ENCODE measurements at places on chromosomes 11 and 22.

DNA sequence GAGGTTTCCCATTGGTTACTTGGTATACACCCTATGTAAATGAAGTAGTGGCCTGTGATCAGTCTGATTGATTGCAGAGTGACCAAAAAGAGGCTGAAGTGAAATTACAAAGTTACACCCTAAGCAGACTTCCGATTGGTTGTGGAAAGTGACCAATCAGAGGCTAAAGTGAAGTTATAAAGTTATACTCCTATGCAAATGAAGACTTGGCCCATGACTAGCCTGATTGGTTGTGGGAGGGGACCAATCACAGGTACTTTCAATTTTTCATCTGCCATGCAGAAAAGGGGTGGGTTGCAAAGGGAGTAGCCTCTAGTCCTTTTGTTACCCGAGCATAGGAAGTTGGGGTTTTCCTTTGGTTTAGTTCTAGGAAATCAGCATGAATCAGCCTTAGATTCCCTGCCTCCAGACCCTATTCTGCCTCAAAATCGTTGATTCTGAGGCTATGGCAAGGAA lies 18.1 kb upstream of the CSTF3 start:
- H3K4me3 ChIP-seq = peak overlapping the region; percentile 60
- H3K27ac ChIP-seq = peak overlapping the region; percentile 63
- no peak for DNase-seq
- peaks cover 8% of the 10 kb centered on the region for H3K36me3 ChIP-seq
- no peaks in the 10 kb centered on the region for H3K27me3 ChIP-seq

- no peak overlapping the region for H3K4me3 ChIP-seq
- H3K27me3 ChIP-seq = no peaks in the 10 kb centered on the region
- DNase-seq = no peak
- no peak overlapping the region for H3K27ac ChIP-seq
- H3K36me3 ChIP-seq = no peaks in the 10 kb centered on the region
Measured at GRCh38 chr11:84398017-84398626, 1112.0 kb upstream of the CCDC90B start.

- no peaks in the 10 kb centered on the region for H3K27me3 ChIP-seq
- no peak overlapping the region for H3K4me3 ChIP-seq
- H3K36me3 ChIP-seq = no peaks in the 10 kb centered on the region
- no peak for DNase-seq
- no peak overlapping the region for H3K27ac ChIP-seq
Measured at GRCh38 chr11:78161346-78161745, 21.9 kb upstream of the ALG8 start.

DNA sequence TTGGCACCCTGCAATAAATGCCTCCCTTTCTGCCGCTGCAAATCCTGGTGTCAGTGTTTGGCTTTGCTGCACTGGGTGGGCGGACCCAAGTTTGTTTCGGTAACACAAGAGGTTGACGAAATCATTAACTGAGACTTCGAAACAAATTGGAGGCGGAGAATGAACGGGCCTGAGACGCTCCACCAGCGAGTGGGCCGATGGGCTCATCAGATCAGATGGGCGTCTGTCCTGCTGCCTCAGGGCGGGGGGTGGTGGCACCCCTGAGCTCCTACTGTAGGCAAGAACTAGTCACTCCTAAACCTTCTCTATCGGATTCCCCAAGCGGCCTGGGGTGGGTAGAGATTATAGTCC lies 918 bp upstream of the CAPN5 start:
- H3K27me3 ChIP-seq = peaks cover 30% of the 10 kb centered on the region
- H3K4me3 ChIP-seq = peak overlapping the region; percentile 80
- H3K4me1 ChIP-seq = peaks cover 6% of the 10 kb centered on the region
- no peak for DNase-seq
- H3K36me3 ChIP-seq = no peaks in the 10 kb centered on the region

GRCh38 chr22:30371321-30371720 lies 14.5 kb downstream of the CCDC157 start:
- no peak for DNase-seq
- no peaks in the 10 kb centered on the region for H3K27me3 ChIP-seq
- peaks cover 2% of the 10 kb centered on the region for H3K4me1 ChIP-seq
- H3K36me3 ChIP-seq = no peaks in the 10 kb centered on the region

- peaks cover 9% of the 10 kb centered on the region for H3K36me3 ChIP-seq
- no peaks in the 10 kb centered on the region for H3K27me3 ChIP-seq
- no peak for DNase-seq
Measured at GRCh38 chr22:42156598-42156997, 26.0 kb upstream of the CYP2D6 start.

GRCh38 chr11:8794126-8794525 lies 111.5 kb downstream of the RPL27A start:
- no peak for DNase-seq
- no peak overlapping the region for H3K27ac ChIP-seq
- peaks cover 27% of the 10 kb centered on the region for H3K27me3 ChIP-seq
- peaks cover 1% of the 10 kb centered on the region for H3K36me3 ChIP-seq
- H3K4me1 ChIP-seq = peaks cover 5% of the 10 kb centered on the region
- no peak overlapping the region for H3K4me3 ChIP-seq

DNA sequence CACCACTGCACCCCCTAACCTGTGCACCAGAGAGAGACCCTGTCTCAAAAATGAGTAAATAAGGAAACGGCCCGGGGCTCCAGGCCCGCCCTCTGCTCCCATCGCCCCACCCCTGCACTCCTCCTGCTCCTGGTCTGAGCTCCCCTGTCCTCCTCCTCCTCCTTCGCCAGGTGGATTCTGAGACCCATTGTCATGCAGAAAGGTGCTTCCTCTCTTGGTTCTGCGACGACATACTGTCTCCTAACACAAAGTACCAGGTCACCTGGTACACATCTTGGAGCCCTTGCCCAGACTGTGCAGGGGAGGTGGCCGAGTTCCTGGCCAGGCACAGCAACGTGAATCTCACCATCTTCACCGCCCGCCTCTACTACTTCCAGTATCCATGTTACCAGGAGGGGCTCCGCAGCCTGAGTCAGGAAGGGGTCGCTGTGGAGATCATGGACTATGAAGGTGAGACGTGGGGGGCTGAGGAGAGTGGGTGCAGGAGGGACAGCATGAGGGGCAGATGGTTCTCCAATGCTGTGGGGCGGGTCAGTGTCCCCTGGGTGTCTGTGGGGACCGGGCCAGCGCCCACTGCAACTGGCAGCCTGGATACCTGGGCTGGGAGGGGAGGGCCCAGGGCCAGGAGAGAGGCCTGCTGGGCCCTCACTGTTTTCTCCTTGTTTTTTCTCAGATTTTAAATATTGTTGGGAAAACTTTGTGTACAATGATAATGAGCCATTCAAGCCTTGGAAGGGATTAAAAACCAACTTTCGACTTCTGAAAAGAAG lies 3.1 kb upstream of the APOBEC3D start:
- H3K36me3 ChIP-seq = peaks cover 19% of the 10 kb centered on the region
- DNase-seq = no peak
- no peaks in the 10 kb centered on the region for H3K27me3 ChIP-seq
- no peak overlapping the region for H3K4me3 ChIP-seq

DNA sequence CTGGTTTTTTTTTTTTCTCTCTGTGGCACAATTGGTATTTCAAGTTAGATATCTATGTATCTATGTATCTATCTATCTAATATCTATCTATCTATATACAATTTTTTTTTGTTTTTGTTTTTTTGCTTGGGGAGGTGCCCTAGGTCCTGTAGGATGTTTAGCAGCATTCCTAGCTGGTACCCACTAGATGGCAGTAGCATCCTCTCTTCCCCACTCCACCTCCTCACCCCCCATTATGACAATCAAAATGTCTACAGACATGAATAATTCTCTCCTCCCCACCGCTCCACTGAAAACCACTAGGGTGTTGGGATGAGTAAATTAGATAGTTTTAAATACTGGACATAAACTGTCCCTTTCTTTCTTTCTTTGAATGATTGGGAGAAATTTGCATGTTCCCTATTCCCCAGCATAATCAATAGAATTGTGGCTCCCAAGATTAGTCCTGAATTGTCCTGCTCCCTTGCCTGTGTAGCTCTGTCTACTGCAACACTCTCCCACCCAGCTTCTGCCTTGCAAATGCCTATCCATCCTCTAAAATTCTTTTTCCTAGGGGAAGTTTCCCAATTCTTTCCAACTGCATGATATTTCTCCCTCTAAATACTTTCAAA lies 1152.4 kb downstream of the LRRC4C start:
- no peaks in the 10 kb centered on the region for H3K4me1 ChIP-seq
- H3K36me3 ChIP-seq = no peaks in the 10 kb centered on the region

- no peaks in the 10 kb centered on the region for H3K27me3 ChIP-seq
- no peak overlapping the region for H3K27ac ChIP-seq
- no peak for DNase-seq
- H3K36me3 ChIP-seq = no peaks in the 10 kb centered on the region
- no peaks in the 10 kb centered on the region for H3K4me1 ChIP-seq
- no peak overlapping the region for H3K4me3 ChIP-seq
Measured at GRCh38 chr11:15471048-15471894, 356.5 kb downstream of the INSC start.

DNA sequence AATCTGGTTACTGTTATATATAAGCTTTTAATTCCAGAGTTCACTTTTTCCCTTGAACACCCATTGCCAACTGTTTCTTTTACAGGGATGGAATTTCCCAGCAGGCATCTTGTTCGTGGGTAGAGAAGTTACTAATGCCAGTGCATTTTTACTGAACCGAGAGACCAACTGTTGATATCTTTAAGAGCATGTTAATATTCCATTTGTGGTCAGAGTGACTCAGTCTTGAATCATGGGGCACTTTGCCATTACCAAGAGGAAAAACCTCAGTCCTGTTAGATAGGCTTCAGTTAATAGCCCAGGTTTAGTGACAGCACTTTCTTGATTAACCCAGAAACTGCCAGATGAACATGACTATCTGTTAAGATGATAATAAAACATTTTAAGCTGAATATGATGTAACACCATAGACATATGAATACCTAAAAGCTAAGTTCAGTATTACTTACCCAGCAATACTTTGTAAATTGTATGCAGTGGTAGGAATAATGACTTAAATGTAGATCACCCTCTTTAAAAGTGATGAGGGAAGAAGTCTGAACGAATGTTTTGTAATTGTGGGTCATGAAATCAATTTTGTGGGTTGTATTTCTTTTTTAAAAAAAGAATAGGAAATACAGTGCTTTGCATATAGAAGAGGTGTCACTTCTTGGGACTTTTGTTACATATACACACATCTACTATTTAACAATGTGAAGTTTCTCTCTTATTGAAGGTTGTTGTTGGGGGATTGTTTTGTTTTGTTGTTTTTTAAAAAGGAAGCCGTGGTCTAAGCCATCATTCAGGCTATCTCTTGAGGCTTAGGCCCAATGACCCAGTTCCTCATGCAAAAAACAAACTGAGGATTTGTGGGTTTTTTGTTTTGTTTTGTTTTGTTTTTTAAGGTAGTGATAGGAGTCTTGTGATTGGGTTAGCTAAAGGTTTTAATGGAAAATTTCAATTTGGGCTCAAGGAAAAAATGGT lies 79.2 kb upstream of the GRIK4 start:
- no peak for DNase-seq
- no peaks in the 10 kb centered on the region for H3K27me3 ChIP-seq
- H3K4me1 ChIP-seq = peaks cover 6% of the 10 kb centered on the region
- H3K36me3 ChIP-seq = peaks cover 7% of the 10 kb centered on the region
- H3K27ac ChIP-seq = no peak overlapping the region
- no peak overlapping the region for H3K4me3 ChIP-seq

DNA sequence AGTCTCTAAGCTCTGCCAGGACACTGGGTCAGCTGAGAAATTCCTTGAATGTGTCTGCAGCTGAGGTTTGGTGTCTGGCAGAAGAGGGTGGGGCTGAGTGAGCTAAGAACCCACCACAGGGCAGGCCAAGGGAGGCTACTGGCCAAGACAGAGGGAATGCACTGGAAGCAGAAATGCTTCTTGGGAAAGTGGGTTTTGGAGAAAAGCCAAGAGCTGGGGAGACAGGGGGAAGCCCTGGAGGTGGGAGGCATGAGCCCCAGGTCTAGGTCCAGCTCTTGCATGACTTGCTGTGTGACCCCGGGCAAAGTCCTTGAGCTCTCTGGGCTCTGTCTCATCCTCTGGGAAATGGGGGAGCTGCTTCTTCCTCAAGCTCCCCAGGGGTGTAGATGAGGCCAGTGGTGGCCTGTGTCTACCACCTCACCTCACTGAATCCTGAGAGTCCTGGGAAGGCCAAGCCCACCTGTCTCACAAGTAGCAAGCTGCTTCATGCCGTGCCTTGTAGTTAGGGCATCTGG lies 2.3 kb downstream of the MMP11 start:
- H3K36me3 ChIP-seq = no peaks in the 10 kb centered on the region
- peaks cover 12% of the 10 kb centered on the region for H3K27me3 ChIP-seq
- H3K4me3 ChIP-seq = no peak overlapping the region
- no peak for DNase-seq
- H3K4me1 ChIP-seq = peaks cover 9% of the 10 kb centered on the region

DNA sequence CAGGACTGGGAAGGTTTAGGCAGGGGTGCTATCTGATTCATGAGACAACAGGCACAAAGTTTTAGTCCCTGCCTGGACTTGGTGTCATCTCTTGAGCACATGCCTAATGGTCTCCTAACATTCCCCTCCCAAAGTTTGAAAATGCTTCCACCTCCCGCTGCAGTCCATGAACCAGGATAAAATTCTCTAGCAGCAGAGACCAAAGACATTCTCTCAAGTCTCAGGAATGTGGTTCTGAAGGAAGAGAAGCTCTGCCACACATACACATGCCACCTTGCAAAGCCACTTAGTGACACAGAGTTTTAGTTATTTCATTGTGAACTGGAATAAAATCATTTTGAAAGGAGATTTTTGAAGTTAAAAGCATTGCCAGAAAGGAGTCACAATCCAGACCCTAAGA lies 15.5 kb downstream of the OR51B6 start:
- no peak for DNase-seq
- H3K27me3 ChIP-seq = peaks cover 2% of the 10 kb centered on the region
- no peaks in the 10 kb centered on the region for H3K4me1 ChIP-seq
- H3K36me3 ChIP-seq = no peaks in the 10 kb centered on the region
- H3K27ac ChIP-seq = no peak overlapping the region

GRCh38 chr22:27372969-27373670 lies 428.4 kb downstream of the MN1 start:
- peaks cover under 1% of the 10 kb centered on the region for H3K27me3 ChIP-seq
- H3K4me1 ChIP-seq = peaks cover 2% of the 10 kb centered on the region
- H3K36me3 ChIP-seq = no peaks in the 10 kb centered on the region
- no peak overlapping the region for H3K27ac ChIP-seq

GRCh38 chr11:106770489-106771085 lies 247.7 kb downstream of the GUCY1A2 start:
- H3K27me3 ChIP-seq = no peaks in the 10 kb centered on the region
- no peaks in the 10 kb centered on the region for H3K4me1 ChIP-seq
- no peak for DNase-seq
- H3K27ac ChIP-seq = no peak overlapping the region
- H3K4me3 ChIP-seq = no peak overlapping the region
- H3K36me3 ChIP-seq = no peaks in the 10 kb centered on the region

DNA sequence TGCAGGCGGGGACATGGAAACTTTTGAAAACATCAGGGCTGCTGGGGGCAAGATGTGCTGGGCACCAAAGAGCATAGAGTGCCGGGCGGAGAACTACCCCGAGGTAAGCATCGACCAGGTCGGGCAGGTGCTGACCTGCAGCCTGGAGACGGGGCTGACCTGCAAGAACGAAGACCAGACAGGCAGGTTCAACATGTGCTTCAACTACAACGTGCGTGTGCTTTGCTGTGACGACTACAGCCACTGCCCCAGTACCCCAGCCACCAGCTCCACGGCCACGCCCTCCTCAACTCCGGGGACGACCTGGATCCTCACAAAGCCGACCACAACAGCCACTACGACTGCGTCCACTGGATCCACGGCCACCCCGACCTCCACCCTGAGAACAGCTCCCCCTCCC lies 19.4 kb downstream of the MUC5B start:
- no peak overlapping the region for H3K27ac ChIP-seq
- H3K4me1 ChIP-seq = no peaks in the 10 kb centered on the region
- H3K4me3 ChIP-seq = no peak overlapping the region

GRCh38 chr11:79121351-79121750 lies 319.5 kb downstream of the TENM4 start:
- H3K27me3 ChIP-seq = no peaks in the 10 kb centered on the region
- no peak overlapping the region for H3K27ac ChIP-seq
- H3K36me3 ChIP-seq = no peaks in the 10 kb centered on the region
- H3K4me3 ChIP-seq = no peak overlapping the region
- no peak for DNase-seq
- H3K4me1 ChIP-seq = no peaks in the 10 kb centered on the region

Data from activated naive CD8-positive, alpha-beta T cell treated with anti-CD3 and anti-CD28 coated beads, Interleukin-2, amount 10 ng/mL, durations not matched to agents 7 days and 5 days (primary cell).